Naive thymus-derived CD4-positive, alpha-beta T cell (primary cell): ENCODE measurements at places on chromosomes 12 and 14. TPM values are rescaled to one million over a fixed set of nuclear protein-coding genes. Genes with fewer than 3 reads are reported as not detected.

DNA sequence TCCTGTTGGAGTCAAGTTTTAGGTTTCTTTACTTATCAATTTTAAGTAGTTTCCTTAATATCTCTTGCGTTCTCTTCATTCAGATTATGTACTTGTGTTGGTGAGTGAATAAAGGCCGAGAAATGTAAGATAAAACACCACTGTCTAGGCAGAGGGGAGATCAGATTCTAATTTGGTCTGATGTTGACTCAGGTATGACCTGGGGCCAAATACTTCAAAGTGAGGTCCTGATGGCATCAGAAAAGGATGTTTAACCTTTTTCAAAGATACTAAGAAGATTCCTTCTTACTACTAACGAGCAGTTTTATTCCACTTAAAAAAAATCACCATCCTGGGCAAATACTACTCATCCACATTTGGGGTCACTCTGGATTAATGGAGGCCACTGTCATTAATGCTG is 26.9 kb downstream of the APPL2 start:
- no peak overlapping the region for H3K27ac ChIP-seq
- DNase-seq: no peak
- no peaks in the 10 kb centered on the region for H3K36me3 ChIP-seq
- H3K4me1 ChIP-seq: no peaks in the 10 kb centered on the region
- no peaks in the 10 kb centered on the region for H3K27me3 ChIP-seq

DNA sequence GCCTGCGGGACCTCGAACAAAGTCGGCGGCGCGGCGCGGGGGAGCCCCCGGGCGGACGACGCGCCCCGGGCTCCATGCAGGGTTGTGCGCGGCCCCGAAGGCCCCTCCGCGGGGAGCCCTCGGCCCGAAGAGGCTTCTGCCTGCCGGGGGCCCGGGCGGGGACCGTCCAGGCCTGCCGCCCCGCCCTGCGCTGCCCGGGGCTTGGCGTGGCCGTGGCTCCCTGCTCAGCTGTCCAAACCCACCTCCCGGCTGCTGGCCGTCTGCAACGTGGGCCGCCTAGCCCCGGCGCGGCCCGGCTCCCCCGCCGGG is 670 bp downstream of the DYRK2 start:
- peaks cover 11% of the 10 kb centered on the region for H3K36me3 ChIP-seq
- peak overlapping the region; percentile 75 for H3K4me3 ChIP-seq
- H3K27me3 ChIP-seq: no peaks in the 10 kb centered on the region
- H3K27ac ChIP-seq: peak overlapping the region; percentile 90

The TEX22 gene
- total RNA-seq: 6.5 TPM

- H3K36me3 ChIP-seq: no peaks in the 10 kb centered on the region
- H3K27me3 ChIP-seq: no peaks in the 10 kb centered on the region
- no peak for DNase-seq
- peak overlapping the region; percentile 58 for H3K4me3 ChIP-seq
- peaks cover 3% of the 10 kb centered on the region for H3K4me1 ChIP-seq
- H3K27ac ChIP-seq: peak overlapping the region; percentile 29
These were observed 346 bp downstream of the SLC7A8 start for GRCh38 chr14:23183158-23183470.

DNA sequence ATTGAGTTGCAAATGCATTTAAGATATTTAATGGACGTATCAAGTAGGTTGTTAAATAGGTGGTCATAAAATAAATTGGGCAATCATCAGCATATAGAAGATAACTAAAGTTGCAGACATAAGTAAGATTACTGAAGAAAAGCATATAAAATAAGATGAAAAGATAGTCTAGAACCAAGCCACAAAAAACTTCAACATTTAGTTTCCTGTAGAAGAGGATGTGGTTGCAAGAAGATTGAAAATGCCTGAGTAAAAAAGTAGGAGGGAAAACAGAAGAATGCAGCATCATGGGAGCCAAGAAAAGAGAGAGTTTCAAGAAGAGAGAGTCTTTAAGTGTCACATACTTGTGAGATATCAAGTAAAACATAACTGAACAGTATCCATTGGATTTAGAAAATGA is 17.6 kb upstream of the SLC16A7 start:
- DNase-seq: peak; percentile 62
- H3K27ac ChIP-seq: no peak overlapping the region
- H3K36me3 ChIP-seq: no peaks in the 10 kb centered on the region
- H3K27me3 ChIP-seq: no peaks in the 10 kb centered on the region
- H3K4me1 ChIP-seq: peaks cover 21% of the 10 kb centered on the region
- H3K4me3 ChIP-seq: peak overlapping the region; percentile 5

The TRPV4 gene
- total RNA-seq: not detected in 2 replicates

- no peak overlapping the region for H3K4me3 ChIP-seq
- H3K4me1 ChIP-seq: no peaks in the 10 kb centered on the region
- peaks cover 26% of the 10 kb centered on the region for H3K36me3 ChIP-seq
These were observed 31.3 kb upstream of the PSEN1 start for GRCh38 chr14:73105050-73105449.

The SERPINA4 gene
- not detected for total RNA-seq

- peak overlapping the region; percentile 83 for H3K27ac ChIP-seq
- peak overlapping the region; percentile 73 for H3K4me3 ChIP-seq
These were observed 3.5 kb upstream of the BAZ2A start for GRCh38 chr12:56633468-56634241.

GRCh38 chr12:40343124-40343523 is 118.3 kb downstream of the LRRK2 start:
- no peak overlapping the region for H3K27ac ChIP-seq
- no peak overlapping the region for H3K4me3 ChIP-seq
- H3K4me1 ChIP-seq: no peaks in the 10 kb centered on the region
- no peaks in the 10 kb centered on the region for H3K27me3 ChIP-seq

DNA sequence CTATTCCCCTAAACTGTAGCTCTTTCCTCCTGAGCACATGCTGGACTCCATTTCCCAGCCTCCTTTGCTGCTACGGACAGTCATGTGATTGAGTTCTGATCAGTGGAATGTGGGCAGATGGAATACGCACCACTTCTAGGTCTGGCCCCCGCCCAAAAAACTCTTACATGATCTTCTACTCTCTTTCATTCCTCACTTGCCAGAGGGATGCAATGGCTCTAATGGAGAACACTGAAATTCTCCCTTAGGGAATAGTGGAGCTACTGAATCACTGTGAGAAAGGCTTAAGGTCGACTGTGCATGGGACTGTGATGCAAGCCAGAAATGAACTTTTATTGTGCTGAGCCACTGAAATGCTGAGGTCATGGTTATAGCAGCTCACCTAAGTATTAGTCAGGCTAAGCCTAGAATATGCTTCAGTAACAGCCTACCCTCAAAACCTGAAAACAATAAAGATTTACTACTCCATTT is 13.0 kb upstream of the TMED2 start:
- no peaks in the 10 kb centered on the region for H3K4me1 ChIP-seq
- DNase-seq: no peak
- no peak overlapping the region for H3K27ac ChIP-seq
- no peak overlapping the region for H3K4me3 ChIP-seq
- no peaks in the 10 kb centered on the region for H3K27me3 ChIP-seq

GRCh38 chr12:3275171-3276041 is 198.2 kb downstream of the TSPAN9 start:
- no peak overlapping the region for H3K4me3 ChIP-seq
- H3K4me1 ChIP-seq: no peaks in the 10 kb centered on the region
- H3K36me3 ChIP-seq: no peaks in the 10 kb centered on the region
- H3K27ac ChIP-seq: no peak overlapping the region
- DNase-seq: peak; percentile 62

DNA sequence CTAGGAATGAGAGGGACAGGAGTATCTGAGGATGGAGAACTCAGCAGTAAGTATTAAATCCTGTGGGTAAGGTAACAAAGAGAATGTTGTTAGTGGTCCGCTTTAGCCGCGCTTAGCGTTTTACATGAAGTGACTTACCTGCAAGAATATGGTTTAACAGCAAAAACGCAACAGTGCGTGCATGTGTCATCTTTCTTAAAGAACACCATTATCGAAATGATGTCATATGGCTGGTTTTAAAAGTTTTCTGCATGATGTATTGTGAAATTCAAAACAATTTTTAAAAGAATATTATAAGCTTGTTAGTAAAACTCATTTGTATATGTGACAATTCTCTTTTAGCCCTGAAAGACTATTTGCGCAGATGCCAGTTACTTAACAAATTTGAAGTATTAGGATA is 1.7 kb downstream of the LEMD3 start:
- H3K4me3 ChIP-seq: peak overlapping the region; percentile 84
- H3K36me3 ChIP-seq: peaks cover 12% of the 10 kb centered on the region
- H3K27ac ChIP-seq: peak overlapping the region; percentile 93

The CLEC1B gene
- not detected for total RNA-seq

- no peaks in the 10 kb centered on the region for H3K27me3 ChIP-seq
- no peak overlapping the region for H3K4me3 ChIP-seq
- H3K27ac ChIP-seq: no peak overlapping the region
- H3K36me3 ChIP-seq: no peaks in the 10 kb centered on the region
- DNase-seq: no peak
These were observed 115.4 kb upstream of the SCAF11 start for GRCh38 chr12:46105735-46106134.

The GPRC5D gene
- not detected for total RNA-seq

- no peaks in the 10 kb centered on the region for H3K27me3 ChIP-seq
- no peaks in the 10 kb centered on the region for H3K4me1 ChIP-seq
- H3K27ac ChIP-seq: no peak overlapping the region
- H3K4me3 ChIP-seq: no peak overlapping the region
- no peaks in the 10 kb centered on the region for H3K36me3 ChIP-seq
These were observed 317.7 kb downstream of the AACS start for GRCh38 chr12:125382926-125383325.

GRCh38 chr12:89261982-89262381 is 90.3 kb downstream of the DUSP6 start:
- H3K4me1 ChIP-seq: no peaks in the 10 kb centered on the region
- no peak overlapping the region for H3K27ac ChIP-seq
- no peak for DNase-seq
- no peaks in the 10 kb centered on the region for H3K36me3 ChIP-seq
- H3K4me3 ChIP-seq: no peak overlapping the region

DNA sequence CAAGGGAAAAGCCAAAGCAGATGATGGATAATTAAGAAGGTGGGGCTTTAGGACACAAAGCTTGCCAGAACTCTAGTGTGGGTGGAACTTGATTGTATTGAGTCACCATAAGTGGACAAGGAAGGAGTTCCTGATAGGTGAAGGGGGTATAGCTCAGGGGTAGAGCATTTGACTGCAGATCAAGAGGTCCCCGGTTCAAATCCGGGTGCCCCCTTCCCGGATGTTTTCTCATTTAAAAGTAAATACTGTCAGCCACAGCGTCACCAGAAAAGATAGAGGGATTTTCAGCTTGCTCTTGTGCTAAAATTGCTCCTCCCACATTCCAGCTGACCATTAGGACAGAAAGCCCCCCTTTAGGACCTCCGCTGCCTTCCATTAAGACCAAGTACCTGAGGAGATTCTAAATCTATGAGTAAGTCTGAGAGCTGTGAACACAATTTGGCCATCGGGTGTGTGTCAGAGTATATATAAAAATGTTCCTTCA is 36.6 kb downstream of the DCAF4 start:
- no peaks in the 10 kb centered on the region for H3K27me3 ChIP-seq
- no peaks in the 10 kb centered on the region for H3K36me3 ChIP-seq
- DNase-seq: no peak
- no peak overlapping the region for H3K27ac ChIP-seq
- H3K4me1 ChIP-seq: no peaks in the 10 kb centered on the region

DNA sequence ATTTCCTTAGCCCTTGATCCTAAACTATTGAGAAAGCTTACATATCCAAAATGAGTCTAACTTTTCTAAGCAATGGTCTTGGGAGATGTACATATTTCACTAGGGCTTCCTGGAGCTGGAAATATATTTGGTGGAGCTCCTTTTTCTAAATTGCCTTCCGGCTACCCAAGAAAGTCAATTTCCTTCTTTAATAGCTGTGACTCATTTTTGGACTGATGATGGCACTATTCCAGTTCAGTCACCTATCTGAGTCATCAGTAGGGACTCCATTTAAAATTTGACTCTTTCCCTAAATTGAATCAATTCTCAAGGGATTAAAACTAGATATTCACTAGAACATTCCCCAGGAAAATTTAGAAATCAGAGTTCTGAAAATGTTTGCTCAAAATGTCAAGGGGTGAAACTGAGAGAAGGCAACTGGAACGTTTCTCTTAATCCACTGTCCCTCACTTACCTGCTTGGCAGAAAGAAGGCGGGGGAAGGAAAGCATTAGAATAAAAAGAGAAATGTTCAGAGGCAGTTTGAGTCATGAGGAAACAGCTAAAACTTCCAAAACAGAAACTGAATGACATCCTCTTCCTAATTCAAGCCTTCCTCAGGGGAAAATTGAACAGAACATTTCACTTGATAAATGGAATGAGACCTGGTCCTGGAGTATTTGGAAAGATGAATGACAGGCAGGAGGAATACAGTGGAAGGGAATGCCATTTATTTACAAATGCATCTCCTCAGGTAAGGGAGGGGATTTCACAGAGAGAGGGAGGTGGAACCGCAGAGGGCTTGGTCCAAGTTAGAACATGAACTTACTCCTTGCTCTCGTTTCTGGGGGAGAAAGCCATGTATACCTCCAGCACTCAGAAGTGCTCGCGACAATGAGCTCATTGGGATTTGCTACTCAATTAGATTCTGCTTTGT is 91.2 kb downstream of the RGS6 start:
- H3K27ac ChIP-seq: no peak overlapping the region
- H3K4me1 ChIP-seq: no peaks in the 10 kb centered on the region
- H3K4me3 ChIP-seq: no peak overlapping the region

DNA sequence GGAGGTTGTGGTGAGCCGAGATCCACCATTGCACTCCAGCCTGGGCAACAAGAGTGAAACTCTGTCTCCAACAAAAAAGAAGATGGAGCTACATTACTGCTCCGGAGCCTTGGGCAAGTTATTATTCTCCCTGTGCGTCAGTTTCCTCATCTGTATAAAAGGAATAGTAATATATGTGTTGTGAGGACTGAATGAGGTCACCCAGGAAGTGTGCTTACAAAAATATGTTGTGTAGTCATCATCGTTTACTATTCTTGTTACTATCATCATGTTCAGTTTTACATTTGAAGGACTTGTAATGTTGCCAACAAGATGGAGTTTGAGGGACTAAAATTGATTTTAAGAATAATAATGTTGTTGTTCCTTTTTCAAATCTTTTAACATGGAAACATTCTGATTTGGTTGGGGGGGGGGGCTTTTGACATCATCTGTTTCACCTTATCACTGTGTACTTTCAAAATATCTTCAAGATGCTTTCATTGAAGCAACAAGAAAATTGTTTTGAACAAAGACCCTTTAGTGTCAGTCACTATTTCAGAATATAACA is 156.8 kb downstream of the PDE3A start:
- no peaks in the 10 kb centered on the region for H3K27me3 ChIP-seq
- DNase-seq: no peak
- no peaks in the 10 kb centered on the region for H3K4me1 ChIP-seq
- no peaks in the 10 kb centered on the region for H3K36me3 ChIP-seq
- H3K4me3 ChIP-seq: no peak overlapping the region

GRCh38 chr12:128381541-128381940 is 114.6 kb downstream of the TMEM132C start:
- no peak overlapping the region for H3K27ac ChIP-seq
- no peak for DNase-seq
- H3K4me1 ChIP-seq: no peaks in the 10 kb centered on the region

DNA sequence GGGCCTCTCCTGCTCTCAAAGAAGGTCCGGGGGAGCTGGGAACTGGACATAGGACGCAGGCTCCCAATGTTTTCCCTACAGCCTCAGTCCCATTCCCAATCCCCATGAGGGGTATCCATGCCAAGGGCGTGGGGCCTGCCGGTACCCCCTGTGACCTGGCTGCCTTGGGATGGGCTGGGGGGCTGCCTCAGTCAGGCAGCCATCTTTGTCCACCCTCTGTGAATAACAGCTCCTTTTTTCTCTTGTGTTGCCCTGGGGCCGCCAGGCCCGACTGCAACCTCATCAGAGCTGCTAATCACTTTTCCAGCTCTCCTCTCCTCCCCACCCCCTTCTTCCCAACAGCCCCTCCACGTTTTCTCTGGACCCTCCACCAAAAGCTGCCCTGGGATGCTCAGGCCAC is 11.2 kb downstream of the FIGNL2 start:
- H3K4me1 ChIP-seq: no peaks in the 10 kb centered on the region
- H3K27ac ChIP-seq: no peak overlapping the region
- H3K4me3 ChIP-seq: no peak overlapping the region
- H3K27me3 ChIP-seq: peaks cover 2% of the 10 kb centered on the region
